Activated CD8-positive, alpha-beta memory T cell treated with anti-CD3 and anti-CD28 coated beads for 4 hours (primary cell): ENCODE measurements at places on chromosomes 6 and 20.

- no peak for DNase-seq
Observed at GRCh38 chr6:52346503-52346902, 15.4 kb upstream of the PAQR8 start.

DNA sequence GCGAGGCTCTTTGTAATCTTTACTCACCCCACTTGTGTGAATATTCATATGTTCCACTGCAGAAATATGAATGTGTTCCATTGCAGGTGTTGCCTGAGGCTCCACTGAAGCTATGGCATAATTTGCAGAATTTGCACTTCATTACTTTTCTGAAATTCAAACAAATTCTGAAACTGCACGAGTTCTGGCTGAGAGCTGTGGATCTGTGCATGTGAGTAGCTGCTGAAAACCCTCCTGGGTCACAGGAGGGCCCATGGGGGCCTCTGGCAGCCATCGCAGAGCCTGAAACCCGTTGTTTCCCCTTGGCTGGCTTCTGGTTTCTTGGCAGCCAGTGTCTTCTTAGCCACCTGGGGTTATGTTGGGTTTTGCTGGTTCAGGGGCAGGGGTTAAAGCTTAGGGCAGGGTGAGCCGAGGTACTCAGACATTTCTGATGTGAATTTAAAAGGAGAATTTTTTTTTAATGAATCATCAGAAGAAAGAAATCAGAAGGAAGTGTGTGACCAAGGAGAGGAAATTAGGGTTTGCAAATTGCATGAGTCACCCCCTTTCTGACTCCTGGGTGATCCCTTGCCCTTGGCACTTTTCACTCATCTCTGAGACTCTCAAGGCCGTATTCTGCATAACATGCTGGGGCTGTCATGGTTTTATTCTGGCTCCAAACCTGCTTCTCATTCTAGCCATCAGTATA lies 40.6 kb downstream of the TOX2 start:
- DNase-seq, result peak; percentile 30

DNA sequence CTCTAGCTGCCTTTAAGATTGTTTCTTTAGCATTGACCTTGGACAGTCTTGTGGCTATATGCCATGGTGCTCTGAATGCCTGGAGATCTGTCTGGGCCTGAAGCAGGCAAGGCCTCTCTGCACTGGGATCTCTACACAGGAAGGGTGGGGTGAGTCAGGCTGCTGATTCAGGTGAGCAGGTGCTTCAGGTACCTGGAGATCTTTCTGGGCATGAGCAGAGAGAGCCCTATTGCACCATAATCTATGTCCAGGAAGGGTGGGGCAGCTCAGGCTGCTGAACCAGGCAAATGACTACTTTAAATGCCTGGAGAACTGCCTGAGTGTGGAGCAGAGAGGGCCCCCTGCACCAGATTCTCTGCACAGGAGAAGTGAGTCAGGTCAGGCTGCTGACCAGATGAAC lies 94.5 kb downstream of the TPBG start:
- no peak for DNase-seq

- DNase-seq, result no peak
Observed at GRCh38 chr20:15075586-15075985, 738.2 kb upstream of the FLRT3 start.

GRCh38 chr6:2752477-2753109 lies 1.9 kb upstream of the MYLK4 start:
- DNase-seq, result no peak

- no peak for DNase-seq
Observed at GRCh38 chr6:23981923-23982322, 144.1 kb upstream of the NRSN1 start.
